ENCODE measurements at places on chromosomes 13 and 19. TPM values are rescaled to one million over a fixed set of nuclear protein-coding genes. Genes with fewer than 3 reads are reported as not detected.

DNA sequence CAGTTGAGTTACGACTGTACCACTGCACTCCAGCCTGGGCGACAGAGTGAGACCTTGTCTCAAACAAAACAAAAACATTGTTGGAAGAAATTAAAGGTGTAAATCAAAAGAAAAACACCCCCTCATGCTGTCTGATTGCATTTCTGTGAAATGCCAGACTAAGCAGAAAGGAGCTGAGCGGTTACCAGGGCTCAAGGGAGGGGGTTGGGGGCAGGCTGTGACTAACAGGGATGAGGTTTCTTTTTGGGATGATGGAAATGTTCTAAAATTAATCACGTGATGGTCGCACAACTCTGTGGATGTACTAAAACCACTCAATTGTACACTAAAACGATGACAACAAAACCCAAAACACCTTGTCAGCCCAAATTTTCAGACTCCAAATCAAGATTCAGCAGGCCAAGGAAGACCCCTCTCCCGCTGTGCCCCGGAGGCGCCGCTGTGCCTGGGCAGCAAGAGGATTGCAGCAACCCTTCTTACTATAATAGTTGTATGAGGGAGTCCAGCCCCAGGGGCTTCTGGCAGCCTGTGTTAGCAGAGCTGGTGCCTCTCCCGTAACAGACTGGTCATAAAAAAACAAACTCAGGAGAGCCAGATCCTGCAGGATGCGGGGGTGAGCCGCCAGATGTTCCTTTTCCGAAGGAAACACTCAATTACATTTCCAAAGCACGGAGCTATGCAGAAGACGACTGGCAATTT is 20.9 kb downstream of the CAPS start:
- peaks cover 28% of the 10 kb centered on the region for H3K4me1 ChIP-seq
- H3K27ac ChIP-seq, result peak overlapping the region; percentile 82
- no peak overlapping the region for H3K4me3 ChIP-seq
- H3K36me3 ChIP-seq, result peaks cover 13% of the 10 kb centered on the region
- no peaks in the 10 kb centered on the region for H3K27me3 ChIP-seq
- peak; percentile 47 for DNase-seq

The MYPOP gene
- total RNA-seq, result 1.3 TPM

- no peaks in the 10 kb centered on the region for H3K4me1 ChIP-seq
- H3K27me3 ChIP-seq, result no peaks in the 10 kb centered on the region
- H3K27ac ChIP-seq, result no peak overlapping the region
- no peaks in the 10 kb centered on the region for H3K36me3 ChIP-seq
- DNase-seq, result no peak
Measured at GRCh38 chr13:70333752-70334151, 225.5 kb upstream of the KLHL1 start.

The ZNF534 gene
- 0.17 TPM for total RNA-seq

- H3K4me1 ChIP-seq, result peaks cover 24% of the 10 kb centered on the region
- H3K27me3 ChIP-seq, result no peaks in the 10 kb centered on the region
- H3K36me3 ChIP-seq, result no peaks in the 10 kb centered on the region
- peak; percentile 70 for DNase-seq
- H3K4me3 ChIP-seq, result no peak overlapping the region
- peak overlapping the region; percentile 23 for H3K27ac ChIP-seq
Measured at GRCh38 chr19:13784731-13785452, 10.4 kb upstream of the ZSWIM4 start.

- no peaks in the 10 kb centered on the region for H3K27me3 ChIP-seq
- H3K36me3 ChIP-seq, result peaks cover 13% of the 10 kb centered on the region
- no peaks in the 10 kb centered on the region for H3K4me1 ChIP-seq
- DNase-seq, result peak; percentile 47
- H3K27ac ChIP-seq, result no peak overlapping the region
Measured at GRCh38 chr19:58317476-58318072, 9.2 kb upstream of the ZSCAN22 start.

The ZNF296 gene
- total RNA-seq, result not detected

- H3K4me1 ChIP-seq, result no peaks in the 10 kb centered on the region
- no peak overlapping the region for H3K4me3 ChIP-seq
- peak; percentile 39 for DNase-seq
- no peaks in the 10 kb centered on the region for H3K36me3 ChIP-seq
- no peak overlapping the region for H3K27ac ChIP-seq
Measured at GRCh38 chr13:50334944-50335343, 319.7 kb downstream of the KCNRG start.

- no peaks in the 10 kb centered on the region for H3K36me3 ChIP-seq
- H3K27me3 ChIP-seq, result peaks cover 4% of the 10 kb centered on the region
- no peak overlapping the region for H3K27ac ChIP-seq
Measured at GRCh38 chr19:16153582-16154336, 10.3 kb downstream of the HSH2D start.

DNA sequence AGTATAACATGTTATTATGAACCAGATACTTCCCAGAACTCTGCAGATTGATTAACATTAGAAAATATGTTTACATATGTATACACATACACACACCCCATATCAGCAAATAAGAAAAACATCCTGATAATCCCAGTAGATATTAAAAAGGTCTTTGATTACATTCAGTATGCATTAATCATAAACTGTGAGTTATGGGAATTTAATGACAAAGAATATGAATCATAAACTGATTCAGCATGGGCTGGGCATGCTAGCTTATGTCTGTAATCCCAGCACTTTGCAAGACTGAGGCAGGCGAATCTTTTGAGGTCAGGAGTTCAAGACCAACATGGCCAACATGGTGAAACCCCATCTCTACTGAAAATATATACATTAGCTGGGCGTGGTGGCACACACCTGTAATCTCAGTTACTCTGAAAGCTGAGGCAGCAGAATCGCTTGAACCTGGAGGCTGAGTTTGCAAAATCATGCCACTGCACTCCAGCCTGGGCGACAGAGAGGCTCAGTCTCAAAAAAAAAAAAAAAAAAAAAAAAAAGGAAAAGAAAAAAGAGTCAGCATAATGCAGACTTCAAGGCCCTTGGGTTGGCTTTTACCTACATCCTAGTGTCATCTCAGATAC is 581.9 kb upstream of the PRR20A start:
- no peaks in the 10 kb centered on the region for H3K27me3 ChIP-seq
- H3K4me1 ChIP-seq, result no peaks in the 10 kb centered on the region
- no peak overlapping the region for H3K4me3 ChIP-seq
- DNase-seq, result no peak
- H3K36me3 ChIP-seq, result no peaks in the 10 kb centered on the region

- H3K4me3 ChIP-seq, result no peak overlapping the region
- no peaks in the 10 kb centered on the region for H3K27me3 ChIP-seq
- no peak overlapping the region for H3K27ac ChIP-seq
- H3K36me3 ChIP-seq, result no peaks in the 10 kb centered on the region
Measured at GRCh38 chr13:19067767-19068166, 113.9 kb downstream of the TUBA3C start.
